ENCODE measurements at places on chromosomes 11 and 22. TPM values are rescaled to one million over a fixed set of nuclear protein-coding genes. Genes with fewer than 3 reads are reported as not detected.
A peak's percentile ranks its signal among the peaks of the same experiment; 100 is the strongest.

- no peak overlapping the region for H3K27ac ChIP-seq
- peaks cover 57% of the 10 kb centered on the region for H3K27me3 ChIP-seq
- H3K36me3 ChIP-seq, result peaks cover 4% of the 10 kb centered on the region
- DNase-seq, result no peak
- H3K4me3 ChIP-seq, result no peak overlapping the region
Observed at GRCh38 chr11:120346233-120346632, 10.0 kb downstream of the ARHGEF12 start.

DNA sequence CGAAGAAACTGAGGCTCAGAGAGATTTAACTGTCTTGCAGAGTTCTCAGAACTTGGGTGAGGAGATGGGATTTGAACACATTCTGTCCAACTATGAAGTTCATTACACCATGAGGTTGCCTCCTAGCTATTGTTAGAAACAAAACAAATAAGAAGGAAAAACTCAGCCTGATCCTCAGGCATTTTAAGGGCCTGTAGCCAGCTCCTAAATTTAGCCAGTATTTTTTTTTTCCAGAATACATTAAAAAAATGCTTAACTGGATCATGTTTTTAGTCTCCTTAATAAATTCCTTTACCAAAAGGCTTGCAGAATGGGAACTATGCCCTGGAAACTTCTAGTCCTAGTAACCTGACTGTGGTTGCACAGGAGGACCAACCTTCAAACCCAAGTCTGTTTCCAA, 212.0 kb downstream of the CSNK2A3 start:
- no peaks in the 10 kb centered on the region for H3K36me3 ChIP-seq
- H3K27ac ChIP-seq, result no peak overlapping the region
- no peak for DNase-seq
- no peak overlapping the region for H3K4me3 ChIP-seq
- peaks cover 2% of the 10 kb centered on the region for H3K27me3 ChIP-seq

- no peak for DNase-seq
- H3K4me3 ChIP-seq, result no peak overlapping the region
- peaks cover 1% of the 10 kb centered on the region for H3K27me3 ChIP-seq
- no peak overlapping the region for H3K27ac ChIP-seq
- H3K4me1 ChIP-seq, result no peaks in the 10 kb centered on the region
Observed at GRCh38 chr11:70251659-70252321, 18.7 kb upstream of the PPFIA1 start.

GRCh38 chr22:39431821-39432251, 25.0 kb upstream of the MGAT3 start:
- H3K36me3 ChIP-seq, result peaks cover 10% of the 10 kb centered on the region
- H3K4me1 ChIP-seq, result no peaks in the 10 kb centered on the region
- no peak overlapping the region for H3K27ac ChIP-seq
- H3K4me3 ChIP-seq, result no peak overlapping the region
- DNase-seq, result no peak

GRCh38 chr11:86955361-86956120, at the start of gene FZD4:
FZD4 (minus strand) TSS chr11:86955395; CDS start chr11:86955085, 310 bp downstream.
- H3K36me3 ChIP-seq, result peaks cover 8% of the 10 kb centered on the region
- H3K4me3 ChIP-seq, result peak within 1 kb of the TSS; percentile 95
- DNase-seq, result peak; percentile 51
- no peak within 1 kb of the TSS for H3K27ac ChIP-seq

- no peak overlapping the region for H3K27ac ChIP-seq
- H3K4me1 ChIP-seq, result peaks cover 29% of the 10 kb centered on the region
- peaks cover 36% of the 10 kb centered on the region for H3K36me3 ChIP-seq
- no peak overlapping the region for H3K4me3 ChIP-seq
Observed at GRCh38 chr11:2943711-2944118, 14.5 kb upstream of the PHLDA2 start.

DNA sequence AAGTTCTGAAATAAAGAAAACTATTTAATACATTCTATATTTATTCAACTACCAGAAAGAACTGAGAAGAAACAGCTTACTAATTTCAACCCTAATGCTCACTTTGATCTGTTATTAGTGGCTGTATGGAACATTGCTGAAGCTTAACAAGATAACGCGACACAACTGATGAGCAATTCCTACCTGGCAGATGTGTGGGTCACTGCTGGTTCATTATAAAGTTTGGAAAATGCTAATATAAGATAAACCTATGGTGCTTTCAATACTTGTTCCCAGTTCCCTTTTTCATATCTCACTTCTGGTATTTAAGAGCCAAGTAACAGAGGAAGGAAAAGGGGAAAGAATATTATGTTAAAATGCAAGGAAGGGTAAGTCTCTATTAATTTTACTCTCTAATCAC, 10.5 kb downstream of the CTSC start:
- H3K36me3 ChIP-seq, result peaks cover 75% of the 10 kb centered on the region
- DNase-seq, result no peak
- H3K4me3 ChIP-seq, result no peak overlapping the region
- no peaks in the 10 kb centered on the region for H3K27me3 ChIP-seq

DNA sequence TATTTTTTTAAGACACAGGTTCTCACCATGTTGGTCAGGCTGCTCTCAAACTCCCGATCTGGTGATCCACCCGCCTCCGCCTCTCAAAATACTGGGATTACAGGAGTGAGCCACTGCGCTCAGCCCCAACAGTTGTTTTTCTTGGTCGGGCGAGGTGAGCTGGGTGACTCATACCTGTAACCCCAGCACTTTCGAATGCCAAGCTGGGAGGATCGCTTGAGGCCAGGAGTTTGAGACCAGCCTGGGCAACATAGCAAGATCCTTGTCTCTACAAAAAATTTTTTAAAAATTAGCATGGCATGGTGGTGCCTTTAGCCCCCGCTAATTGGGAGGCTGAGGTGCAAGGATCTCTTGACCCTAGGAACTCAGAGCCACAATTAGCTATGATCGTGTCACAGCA, 7.0 kb upstream of the NF2 start:
- no peak overlapping the region for H3K27ac ChIP-seq
- H3K4me1 ChIP-seq, result no peaks in the 10 kb centered on the region
- H3K27me3 ChIP-seq, result peaks cover 1% of the 10 kb centered on the region
- no peak for DNase-seq

DNA sequence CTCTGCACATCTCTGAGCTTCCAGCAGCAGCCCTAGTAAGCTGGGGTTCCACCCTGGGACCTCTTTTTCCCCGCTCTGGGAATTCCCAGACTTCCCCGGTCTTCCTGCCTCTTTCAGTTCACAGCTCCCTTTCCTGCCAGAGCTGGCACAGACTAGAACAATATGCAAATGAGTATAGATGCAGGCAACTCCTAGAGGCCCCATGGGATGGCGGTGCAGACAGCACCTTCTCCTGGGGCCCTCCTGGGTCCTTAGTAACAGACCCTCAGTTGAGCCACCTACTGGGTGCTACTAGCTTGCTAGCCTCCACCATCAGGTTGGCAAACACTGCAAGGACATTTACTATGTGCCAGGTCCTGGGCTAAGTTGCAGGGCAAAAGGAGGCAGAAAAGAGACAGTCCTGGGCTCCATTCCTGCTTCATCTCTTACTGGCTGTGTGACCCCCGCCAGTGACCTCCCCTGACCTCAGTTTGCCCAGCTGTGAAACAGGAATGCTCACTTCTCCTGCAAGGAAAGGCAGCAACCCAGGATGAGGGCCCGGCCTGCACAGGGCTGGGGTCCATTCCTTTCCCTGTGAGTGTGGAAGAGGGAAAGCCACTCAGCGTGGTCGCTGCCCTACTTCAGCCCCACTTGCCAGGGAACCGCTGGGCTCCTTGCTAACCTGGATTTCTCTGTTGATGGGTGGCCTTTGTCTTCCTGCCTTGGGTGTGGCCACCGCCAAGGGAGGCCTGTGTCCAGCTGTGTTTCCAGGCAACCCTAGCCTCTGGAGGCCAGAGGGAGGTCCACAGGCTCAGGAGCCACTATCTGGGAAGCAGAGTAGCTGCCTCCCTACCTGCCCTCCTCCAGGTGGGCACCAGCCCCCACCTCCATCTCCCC, 7.3 kb downstream of the RELT start:
- H3K4me3 ChIP-seq, result no peak overlapping the region
- H3K27me3 ChIP-seq, result no peaks in the 10 kb centered on the region
- peak overlapping the region; percentile 86 for H3K27ac ChIP-seq
- H3K4me1 ChIP-seq, result peaks cover 72% of the 10 kb centered on the region
- DNase-seq, result no peak

- H3K4me1 ChIP-seq, result peaks cover 61% of the 10 kb centered on the region
- peaks cover 2% of the 10 kb centered on the region for H3K36me3 ChIP-seq
- H3K27me3 ChIP-seq, result no peaks in the 10 kb centered on the region
- peak overlapping the region; percentile 46 for H3K27ac ChIP-seq
Observed at GRCh38 chr22:42932197-42932519, 75.1 kb upstream of the ARFGAP3 start.

- H3K27ac ChIP-seq, result peak overlapping the region; percentile 92
- H3K4me1 ChIP-seq, result peaks cover 92% of the 10 kb centered on the region
- peaks cover 21% of the 10 kb centered on the region for H3K36me3 ChIP-seq
- no peaks in the 10 kb centered on the region for H3K27me3 ChIP-seq
Observed at GRCh38 chr11:128297805-128298204, 289.6 kb downstream of the ETS1 start.

DNA sequence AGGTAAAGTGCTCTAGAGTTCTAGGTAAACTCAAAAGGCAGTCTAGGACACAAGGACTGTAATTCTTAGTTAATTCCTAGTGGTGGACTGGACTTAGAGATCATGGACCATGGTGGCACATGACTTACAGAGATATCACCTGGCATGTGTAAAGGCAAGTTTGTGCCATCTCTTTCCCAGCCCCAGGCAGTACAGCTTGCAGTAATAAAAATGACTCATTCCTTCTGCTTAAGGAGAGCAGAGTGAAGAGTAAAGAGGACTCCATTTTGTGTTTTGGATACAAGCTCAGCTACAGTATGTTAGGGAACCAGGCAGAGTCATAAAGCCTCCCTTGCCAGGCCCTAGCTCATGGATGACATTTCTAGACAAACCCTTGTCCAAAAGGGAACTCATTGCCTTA, 629.9 kb downstream of the JRKL start:
- H3K4me1 ChIP-seq, result no peaks in the 10 kb centered on the region
- H3K4me3 ChIP-seq, result no peak overlapping the region
- DNase-seq, result no peak
- H3K27ac ChIP-seq, result no peak overlapping the region

DNA sequence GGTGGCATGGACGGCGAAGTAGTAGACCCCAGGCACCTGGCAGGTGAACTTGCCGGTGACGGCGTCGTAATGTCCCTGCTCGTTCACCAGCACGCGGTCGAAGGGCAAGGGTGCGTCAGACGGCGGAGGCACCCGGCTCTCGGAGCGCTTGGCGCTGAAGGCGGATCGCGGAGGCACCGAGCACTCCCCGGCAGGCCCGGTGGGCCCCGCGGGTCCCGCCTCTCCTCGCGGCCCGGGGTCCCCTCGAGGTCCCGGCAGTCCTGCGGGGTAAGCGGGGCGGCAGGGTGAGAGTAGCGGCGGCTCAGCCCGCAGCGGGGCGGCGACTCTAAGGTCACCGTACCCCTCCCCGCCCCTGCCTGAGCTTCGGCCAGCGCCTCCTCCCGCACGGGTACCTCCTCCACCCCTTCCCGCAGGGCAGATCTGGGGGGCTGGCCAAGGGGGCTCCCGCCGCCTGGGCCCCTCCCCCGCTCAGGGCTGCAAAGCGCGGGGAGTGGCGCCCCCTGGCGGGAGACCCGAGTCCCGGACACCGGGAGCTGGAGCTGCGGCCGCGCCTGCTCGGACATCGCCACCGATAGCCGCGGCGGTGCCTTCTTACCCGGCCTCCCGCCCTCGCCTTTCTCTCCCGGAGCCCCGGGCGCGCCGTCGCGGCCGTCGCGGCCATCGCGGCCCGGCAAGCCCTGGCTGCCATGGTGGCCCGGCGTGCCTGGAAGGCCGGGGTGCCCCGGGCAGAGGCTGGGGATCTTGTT, 921 bp downstream of the C1QTNF5 start:
- H3K4me1 ChIP-seq, result peaks cover 39% of the 10 kb centered on the region
- H3K4me3 ChIP-seq, result no peak overlapping the region
- H3K27me3 ChIP-seq, result peaks cover 36% of the 10 kb centered on the region
- peaks cover 22% of the 10 kb centered on the region for H3K36me3 ChIP-seq
- no peak overlapping the region for H3K27ac ChIP-seq
- DNase-seq, result no peak

GRCh38 chr11:9277176-9277575, 12.0 kb upstream of the DENND5A start:
- peaks cover 27% of the 10 kb centered on the region for H3K4me1 ChIP-seq
- H3K36me3 ChIP-seq, result peaks cover 8% of the 10 kb centered on the region
- H3K4me3 ChIP-seq, result no peak overlapping the region
- no peak for DNase-seq

GRCh38 chr11:69086152-69087132, 37.7 kb downstream of the TPCN2 start:
- H3K4me3 ChIP-seq, result no peak overlapping the region
- H3K27ac ChIP-seq, result no peak overlapping the region
- H3K4me1 ChIP-seq, result no peaks in the 10 kb centered on the region
- no peaks in the 10 kb centered on the region for H3K27me3 ChIP-seq

DNA sequence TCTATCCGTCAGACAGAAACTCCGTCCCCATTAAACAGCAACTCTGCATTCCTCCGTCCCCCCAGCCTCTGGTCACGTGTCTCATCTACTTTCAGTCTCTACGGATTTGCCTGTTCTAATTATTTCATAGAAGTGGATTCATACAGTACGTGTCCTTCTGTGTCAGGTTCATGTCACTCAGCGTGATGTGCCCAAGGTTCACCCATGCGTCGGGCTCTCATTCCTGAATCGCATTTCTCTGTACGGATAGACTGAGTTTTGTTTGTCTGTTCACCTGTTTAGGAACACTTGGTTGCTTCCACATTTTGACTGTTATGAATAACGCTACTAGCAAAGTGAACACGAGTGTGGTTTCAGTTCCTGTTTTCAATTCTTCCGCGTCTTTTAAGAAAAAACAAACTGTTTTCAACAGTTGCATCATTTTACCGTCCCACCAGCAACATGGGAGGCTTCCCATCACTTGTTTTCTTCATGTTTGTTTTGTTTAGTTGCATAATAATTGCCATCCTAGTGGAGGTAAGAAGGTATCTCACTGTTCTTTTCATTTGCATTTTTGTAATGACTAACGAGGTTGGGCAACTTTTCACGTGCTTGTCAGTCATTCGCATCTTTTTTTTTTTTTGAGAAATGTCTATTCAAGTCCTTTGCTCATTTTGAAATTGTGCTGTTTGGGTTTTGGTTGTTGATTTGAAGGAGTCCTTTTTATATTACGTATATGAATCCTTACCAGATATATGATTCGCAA, 8.9 kb upstream of the NLRP6 start:
- peak overlapping the region; percentile 97 for H3K27ac ChIP-seq
- peak; percentile 53 for DNase-seq
- H3K27me3 ChIP-seq, result peaks cover 6% of the 10 kb centered on the region
- peaks cover 31% of the 10 kb centered on the region for H3K4me1 ChIP-seq
- peaks cover 1% of the 10 kb centered on the region for H3K36me3 ChIP-seq
- H3K4me3 ChIP-seq, result peak overlapping the region; percentile 88

DNA sequence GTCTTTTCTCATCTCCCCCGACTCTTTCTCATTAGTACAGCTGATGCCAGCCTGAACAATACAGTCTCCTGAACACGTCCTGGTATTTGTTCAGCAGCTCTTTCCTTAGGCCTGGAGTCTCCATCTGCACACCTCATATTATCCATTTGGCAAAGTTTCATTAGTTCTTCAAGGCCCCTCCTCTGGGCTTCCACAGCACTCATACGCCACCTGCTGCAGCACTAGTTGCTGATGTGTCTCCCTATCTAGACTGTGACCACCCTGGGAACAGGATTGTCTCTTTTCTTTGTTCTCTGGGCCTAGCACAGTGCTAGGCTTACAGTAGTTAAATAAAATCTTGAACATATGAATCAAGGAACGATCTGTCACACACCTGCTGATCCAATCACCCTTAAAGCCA, 17.2 kb downstream of the DCHS1 start:
- no peak overlapping the region for H3K27ac ChIP-seq
- DNase-seq, result no peak
- no peaks in the 10 kb centered on the region for H3K36me3 ChIP-seq
- peaks cover 6% of the 10 kb centered on the region for H3K4me1 ChIP-seq
- H3K4me3 ChIP-seq, result no peak overlapping the region

The KIRREL3 gene
- not detected for total RNA-seq

The MIOX gene
- not detected for total RNA-seq
